T-cell (primary cell): ENCODE measurements at places on chromosomes 2 and 18. TPM values are rescaled to one million over a fixed set of nuclear protein-coding genes. Genes with fewer than 3 reads are reported as not detected.
A peak's percentile ranks its signal among the peaks of the same experiment; 100 is the strongest.

DNA sequence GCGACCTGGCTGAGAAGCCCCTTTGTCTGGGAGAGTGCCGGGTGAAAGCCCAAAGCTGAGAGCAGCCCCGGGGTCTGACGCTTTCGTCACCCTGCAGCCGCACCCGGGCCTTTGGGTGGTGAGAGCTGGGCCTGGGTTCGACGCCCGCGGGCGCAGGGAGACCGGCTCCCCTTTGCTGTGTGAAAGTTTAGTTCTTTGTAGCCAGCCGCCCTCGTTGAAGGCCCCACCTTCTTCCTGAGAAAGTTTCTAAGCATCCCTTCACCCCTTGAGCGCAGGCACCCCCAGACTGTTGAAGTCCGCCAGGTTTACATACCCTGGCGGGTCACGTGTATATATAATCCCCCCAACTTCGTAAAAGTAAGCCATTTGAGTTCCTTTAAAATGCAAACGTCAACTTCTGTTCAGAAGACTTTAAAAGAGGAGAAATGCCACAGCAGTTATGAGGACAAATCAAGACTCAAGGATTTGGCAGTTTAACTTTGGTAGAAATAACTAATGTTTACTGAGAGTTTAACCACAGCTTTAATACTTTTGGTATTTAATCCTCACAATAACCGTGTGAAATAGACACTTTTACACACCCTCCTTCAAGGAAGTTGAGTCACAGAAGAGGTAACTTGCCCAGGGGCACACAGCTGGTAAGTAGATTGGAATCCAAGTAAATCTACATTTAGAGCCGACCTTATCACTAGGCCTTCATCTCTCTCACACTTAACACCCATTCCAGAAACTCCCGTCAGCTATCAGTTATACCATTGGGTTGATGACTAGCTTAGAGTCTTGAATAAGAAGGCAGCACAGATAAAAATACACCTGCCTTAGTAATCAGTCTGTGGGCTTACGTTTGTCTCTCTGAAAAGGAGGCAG is 1.1 kb upstream of the MBOAT2 start:
- no peak for DNase-seq

GRCh38 chr18:63298400-63299365 is 20.9 kb downstream of the BCL2 start:
- DNase-seq = peak; percentile 40

DNA sequence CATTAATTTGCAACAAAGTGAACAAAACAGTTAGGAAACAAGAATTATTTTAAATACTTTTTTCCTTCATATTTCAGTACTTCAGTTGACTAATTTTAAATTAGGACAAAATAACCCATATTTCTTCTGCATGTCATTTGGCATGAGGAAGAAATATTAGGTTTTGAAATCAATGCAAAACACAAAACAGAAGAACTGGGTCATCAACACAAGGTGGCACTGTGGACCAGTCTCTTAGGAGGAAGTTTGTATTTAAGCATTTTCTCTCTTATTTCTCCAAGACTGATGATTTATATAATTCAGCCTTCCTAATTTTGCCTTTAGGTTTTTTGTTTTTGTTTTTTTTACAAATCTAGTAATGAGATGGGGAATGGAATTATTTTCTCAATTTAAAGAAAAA is 352.8 kb upstream of the KCNH7 start:
- DNase-seq = no peak

GRCh38 chr2:40321822-40322221 is 130.1 kb downstream of the SLC8A1 start:
- no peak for DNase-seq

NPPC gene
- total RNA-seq = not detected

SLC8A1 gene
- 0.19 TPM for total RNA-seq

QPCT gene
- total RNA-seq = 3.1 TPM
